Activated naive CD4-positive, alpha-beta T cell (primary cell): ENCODE measurements at places on chromosomes 6 and 20.

GRCh38 chr6:161369339-161369738 is 95.5 kb upstream of the AGPAT4 start:
- DNase-seq = no peak

GRCh38 chr6:11279284-11279689 is 46.8 kb upstream of the NEDD9 start:
- DNase-seq = no peak

GRCh38 chr6:14912226-14912625 is 333.6 kb upstream of the JARID2 start:
- DNase-seq = no peak

DNA sequence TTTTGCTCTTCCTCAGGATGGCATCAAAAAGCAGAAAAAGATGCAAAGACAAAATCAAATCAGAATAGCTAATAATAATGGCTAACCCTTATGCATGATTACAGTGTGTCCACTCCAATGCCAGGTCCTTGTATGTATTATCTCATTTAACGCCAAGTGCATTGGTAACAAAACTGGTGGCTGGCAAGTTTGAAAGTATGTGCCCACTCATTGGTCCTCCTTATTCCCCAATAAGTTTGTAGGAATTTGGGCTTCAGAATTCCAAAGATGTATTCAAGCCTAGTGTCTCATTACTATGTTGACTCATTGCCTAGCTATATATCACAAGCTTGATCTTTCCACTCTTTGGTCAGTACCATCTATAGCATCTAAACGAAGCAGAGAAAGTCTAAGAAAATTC is 196.6 kb downstream of the GJA10 start:
- DNase-seq = no peak

GRCh38 chr20:62489186-62489931 is 13.6 kb upstream of the GATA5 start:
- DNase-seq = no peak

DNA sequence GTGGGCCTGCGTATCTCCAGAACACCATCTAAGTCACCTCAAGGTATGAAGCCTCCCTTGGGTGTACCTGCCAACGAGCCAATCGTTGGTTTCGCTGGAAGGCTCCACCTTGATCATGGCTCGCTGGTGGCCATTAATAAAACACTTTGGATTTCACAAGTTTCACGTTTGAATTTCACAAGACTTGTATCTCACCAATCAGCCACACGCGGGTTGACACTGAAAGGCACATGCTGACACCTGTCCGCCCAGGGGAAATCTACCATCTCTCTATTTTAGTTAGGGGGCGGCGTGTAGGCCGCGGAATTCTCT is 586 bp upstream of the HMGA1 start:
- peak; percentile 45 for DNase-seq
